Pulmonary artery endothelial cell (primary cell): ENCODE measurements at places on chromosomes 4 and X.

GRCh38 chrX:11464380-11464779 is 171.2 kb downstream of the AMELX start:
- DNase-seq, result no peak

- DNase-seq, result no peak
These were observed 32.7 kb downstream of the RBMX start for GRCh38 chrX:136847874-136848273.

- DNase-seq, result no peak
These were observed 2.1 kb upstream of the SRPK3 start for GRCh38 chrX:153778684-153779101.

DNA sequence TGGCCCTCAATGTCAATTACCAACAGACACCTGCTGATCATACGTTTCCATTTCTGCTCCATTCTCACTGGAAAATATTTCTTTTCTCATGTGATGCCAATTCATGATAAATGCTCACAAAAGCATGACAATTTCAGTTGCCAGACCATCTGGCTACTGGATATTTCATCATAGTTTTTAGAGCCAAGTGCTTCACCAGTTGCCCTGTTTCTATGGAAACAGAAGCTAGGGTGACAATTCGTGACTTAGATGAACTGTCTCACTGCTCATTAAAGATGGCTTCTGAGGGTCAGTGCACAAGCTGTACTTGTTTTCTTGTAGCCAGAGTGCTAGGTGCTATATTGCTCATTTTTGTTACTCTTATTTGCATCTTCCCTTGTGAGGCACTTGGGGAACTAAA is 184.9 kb downstream of the COMMD8 start:
- no peak for DNase-seq

DNA sequence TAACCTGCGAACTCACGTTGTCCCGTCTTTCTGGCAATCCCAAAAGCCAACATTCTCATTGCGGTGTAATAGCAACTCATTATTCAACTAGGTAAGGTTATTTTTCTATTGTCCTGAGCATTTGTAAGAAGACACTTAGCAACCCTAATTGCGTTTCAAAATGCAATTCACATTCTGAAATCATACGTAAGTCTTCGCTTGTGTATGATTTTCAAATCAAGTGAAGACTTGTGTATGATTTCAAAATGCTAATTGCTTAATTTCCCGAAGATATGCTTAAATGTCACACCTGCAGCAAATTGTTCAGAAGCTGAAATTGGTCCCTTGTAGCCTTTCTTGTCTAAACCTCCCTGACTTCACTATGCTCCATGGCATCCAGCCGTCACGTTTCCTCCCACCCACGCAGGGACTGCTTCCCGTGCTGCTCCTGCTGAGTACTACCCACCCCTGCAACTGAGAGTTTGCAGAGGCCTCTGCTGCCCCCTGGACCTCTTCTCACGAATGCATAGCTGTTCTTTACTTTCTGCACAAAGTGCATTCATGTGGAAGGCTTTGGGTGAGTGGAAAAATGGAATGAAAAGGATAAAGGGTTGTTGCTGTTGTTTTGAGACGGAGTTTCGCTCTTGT is 40.8 kb upstream of the CLDN24 start:
- DNase-seq, result peak; percentile 7

- DNase-seq, result no peak
These were observed 7.0 kb upstream of the BEND4 start for GRCh38 chr4:42159271-42160001.

DNA sequence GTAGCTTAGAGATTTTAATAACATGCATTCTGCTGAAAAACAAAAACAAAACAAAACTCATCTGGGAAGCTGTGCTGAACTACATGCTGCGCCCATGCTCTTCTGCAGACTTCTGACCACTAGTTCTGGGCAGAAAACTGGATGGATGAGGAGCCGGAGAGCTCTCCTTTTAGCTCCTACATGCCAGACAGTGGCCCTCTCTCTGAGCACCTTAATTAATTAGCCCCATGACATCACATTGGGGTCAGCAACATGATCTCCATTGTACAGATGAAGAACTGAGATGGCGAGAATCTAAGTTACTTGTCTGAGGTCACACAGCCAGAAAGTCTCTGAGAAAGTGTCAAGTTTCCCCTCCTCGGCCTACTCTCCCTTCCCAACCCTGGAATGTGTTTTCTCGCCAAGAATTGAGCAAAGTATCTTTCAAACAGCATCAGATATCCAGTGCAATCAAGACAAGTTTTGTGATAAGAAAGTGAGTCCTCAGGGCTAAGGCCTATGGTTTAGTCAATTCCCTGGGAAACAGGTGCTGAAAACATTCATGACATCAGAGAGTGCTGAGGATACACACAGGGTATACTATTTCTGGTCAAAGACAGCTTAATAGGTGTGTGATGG is 21.6 kb downstream of the SCD5 start:
- no peak for DNase-seq

- no peak for DNase-seq
These were observed 53.9 kb downstream of the HMX1 start for GRCh38 chr4:8817813-8818062.

DNA sequence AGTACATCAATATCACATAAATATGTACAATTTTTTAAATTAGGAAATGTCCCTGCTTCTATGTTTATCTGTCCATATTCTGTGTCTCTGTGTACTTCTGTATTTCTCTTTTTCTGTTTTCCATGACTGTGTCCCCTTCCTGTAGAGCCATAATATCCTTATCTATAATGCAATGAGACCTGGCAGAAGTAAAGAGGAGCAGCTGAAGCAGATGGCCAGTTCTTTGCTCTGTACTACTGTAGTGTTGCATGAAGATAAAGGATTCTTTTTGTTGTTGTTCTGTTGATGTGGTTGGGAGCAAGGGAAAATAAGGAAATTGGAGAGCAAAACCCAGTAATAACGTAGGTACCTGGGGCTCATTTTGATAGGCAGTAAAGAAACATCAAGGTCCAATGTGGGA is 301.7 kb downstream of the ADGRL3 start:
- no peak for DNase-seq

- no peak for DNase-seq
These were observed 115.8 kb upstream of the DGKK start for GRCh38 chrX:50586407-50586806.

GRCh38 chr4:81509191-81509590 is 37.5 kb upstream of the RASGEF1B start:
- DNase-seq, result no peak

DNA sequence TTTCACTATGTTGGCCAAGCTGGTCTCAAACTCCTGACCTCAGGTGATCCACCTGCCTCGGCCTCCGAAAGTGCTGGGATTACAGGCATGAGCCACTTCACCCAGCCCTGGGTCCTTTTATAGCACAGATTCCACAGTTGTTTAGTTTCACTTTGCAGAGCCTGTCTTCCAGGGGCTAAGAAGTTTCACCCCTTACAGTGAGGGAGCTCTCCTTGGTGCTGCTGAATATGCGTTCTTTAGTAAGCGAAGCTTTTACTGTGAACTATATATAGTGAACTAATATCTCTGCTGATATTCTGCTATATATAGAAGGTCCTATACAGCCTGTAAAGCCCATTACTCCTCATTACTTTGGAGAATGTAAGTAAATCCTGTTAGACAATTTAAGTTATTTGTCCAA is 4.2 kb downstream of the TCEAL6 start:
- DNase-seq, result no peak

DNA sequence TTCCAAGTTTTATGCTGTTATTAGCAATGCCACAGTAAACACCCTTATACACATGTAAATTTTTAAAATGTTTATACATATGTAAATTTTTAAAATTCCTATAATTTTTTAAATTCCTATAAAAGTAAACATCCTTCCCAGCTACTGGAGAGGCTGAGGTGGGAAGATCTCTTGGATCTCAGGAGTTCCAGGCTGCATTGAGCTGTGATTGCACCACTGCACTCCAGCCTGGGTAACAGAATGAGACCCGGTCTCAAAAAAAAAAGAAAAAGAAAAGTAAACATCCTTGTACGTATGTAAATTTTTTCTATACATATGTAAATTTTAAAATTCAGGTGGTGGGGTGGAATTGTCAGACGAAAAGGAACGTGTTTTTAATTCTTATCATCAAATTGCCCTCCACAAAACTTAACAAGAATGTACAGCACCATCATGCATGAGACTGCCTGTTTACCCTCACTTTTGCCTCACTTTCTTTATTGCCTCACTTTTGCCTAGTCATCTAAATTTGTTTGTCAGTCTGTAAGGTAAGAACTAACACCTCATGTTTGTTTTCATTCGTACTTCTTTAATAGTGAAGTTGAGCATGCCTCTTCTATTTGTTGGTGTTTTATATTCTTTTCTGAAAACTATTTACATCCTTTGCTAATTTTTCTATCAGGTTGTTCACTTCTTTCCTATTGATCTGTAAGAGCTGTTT is 8.0 kb downstream of the SLC7A3 start:
- no peak for DNase-seq

DNA sequence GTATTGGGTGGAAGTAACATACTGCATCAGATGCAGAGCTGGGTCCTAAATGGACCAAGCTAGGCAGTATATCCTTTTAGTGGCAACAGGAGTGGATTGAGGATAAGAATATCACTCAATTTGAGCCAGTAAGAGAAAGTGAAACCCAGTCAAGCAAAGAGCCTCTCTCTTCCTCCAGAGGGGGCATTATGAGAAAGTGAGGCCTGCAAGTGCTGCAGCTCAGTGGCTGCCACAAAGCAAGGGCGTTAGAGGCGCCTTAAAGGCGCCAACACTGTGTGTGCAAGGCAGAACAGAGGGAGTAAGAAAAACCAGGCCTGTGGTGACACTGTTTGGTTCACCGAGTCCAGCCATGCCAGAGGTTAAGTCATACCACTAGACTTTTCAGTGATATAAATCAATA is 17.5 kb downstream of the STX18 start:
- no peak for DNase-seq
